ENCODE measurements at places on chromosomes 12 and 14.

DNA sequence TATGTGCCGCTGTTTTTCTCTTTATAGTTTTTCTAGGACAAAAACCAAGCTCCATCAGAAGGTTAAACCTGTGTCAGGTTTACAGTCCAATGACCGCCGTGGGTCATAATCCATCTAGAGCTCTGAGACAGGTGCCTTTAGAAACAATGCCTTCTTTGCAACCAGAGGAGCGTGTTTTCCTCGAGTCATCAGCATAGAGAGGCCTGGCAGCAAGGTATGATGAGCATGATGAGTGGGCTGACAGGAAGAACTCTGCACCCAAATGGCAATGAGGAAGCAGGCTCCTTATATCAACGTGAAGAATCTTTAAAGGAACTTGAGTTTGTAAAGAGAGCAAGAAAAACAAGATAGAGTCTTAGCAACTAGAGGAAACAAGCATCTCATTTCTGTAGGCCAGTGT is 60.5 kb upstream of the NUDT4 start:
- no peak for DNase-seq

DNA sequence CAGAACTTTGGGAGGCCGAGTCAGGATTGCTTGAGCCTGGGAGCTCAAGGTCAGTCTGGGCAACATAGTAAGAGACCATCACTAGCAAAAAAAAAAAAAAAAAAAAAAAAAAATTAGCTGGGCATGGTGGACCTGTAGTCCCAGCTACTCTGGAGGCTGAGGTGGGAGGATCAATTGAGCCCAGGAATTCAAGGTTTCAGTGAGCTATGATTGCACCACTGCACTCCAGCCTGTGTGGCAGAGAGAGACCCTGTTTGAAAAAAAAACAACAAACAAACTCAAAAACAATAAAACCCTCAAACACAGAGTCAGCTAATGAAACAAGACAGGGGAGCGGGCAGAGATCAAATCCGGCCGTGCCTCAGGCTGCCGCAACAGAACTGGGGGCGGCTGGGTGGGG is 41.7 kb upstream of the DLK1 start:
- DNase-seq: no peak

GRCh38 chr12:65084579-65084978 is 36.5 kb downstream of the WIF1 start:
- DNase-seq: no peak

DNA sequence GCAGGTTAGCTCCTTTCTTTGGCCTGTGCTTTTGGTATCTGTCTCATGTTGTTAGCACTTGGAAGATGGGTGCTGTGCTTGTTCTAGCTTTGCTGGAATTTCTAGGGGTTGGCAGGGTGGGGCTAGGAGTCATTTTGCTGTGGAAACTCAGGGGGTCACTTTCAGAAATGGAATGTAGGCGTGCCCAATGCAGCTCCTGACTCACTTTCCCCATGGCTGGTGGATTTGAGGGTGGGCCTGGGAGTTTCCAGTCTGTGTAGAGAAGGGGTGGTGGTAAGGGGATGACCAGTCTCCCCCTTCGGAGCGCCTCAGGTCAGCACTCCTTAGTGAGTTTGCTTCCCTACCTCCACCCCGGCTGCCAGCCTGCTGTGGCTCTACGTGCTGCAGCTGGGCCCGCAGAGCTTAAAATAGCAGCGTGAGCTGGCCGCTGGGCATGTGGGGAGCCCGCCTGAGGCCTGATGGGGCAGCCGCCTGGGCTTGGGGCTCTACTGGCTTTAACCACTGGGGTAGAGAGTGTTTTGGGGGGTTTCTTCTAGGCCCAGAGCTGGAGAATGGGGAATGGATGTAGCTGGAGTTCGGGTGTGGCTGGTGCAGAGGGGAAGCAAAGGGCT is 108.2 kb downstream of the TSPAN9 start:
- no peak for DNase-seq

DNA sequence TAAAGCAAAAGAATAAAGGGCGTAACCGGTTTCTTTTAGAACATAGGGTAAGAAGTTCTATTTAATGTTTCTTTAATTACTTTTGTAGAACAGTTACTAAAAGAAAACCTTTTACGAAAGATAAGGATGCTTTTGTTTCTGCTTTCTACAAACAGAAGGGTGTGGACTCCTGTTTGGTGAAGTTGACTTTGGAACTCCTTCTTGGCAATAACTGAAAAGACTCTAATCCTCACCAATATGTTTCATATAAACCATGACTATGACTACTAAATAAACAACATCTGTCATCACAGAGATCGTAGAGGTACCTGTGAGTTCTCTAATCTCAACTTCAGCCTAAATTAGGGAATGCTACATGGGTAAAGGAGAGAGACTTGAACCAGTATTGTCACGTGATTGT is 210.8 kb upstream of the FLRT2 start:
- no peak for DNase-seq

All from HTR-8/SVneo (cell line).